ENCODE measurements at places on chromosomes 2 and 18.

DNA sequence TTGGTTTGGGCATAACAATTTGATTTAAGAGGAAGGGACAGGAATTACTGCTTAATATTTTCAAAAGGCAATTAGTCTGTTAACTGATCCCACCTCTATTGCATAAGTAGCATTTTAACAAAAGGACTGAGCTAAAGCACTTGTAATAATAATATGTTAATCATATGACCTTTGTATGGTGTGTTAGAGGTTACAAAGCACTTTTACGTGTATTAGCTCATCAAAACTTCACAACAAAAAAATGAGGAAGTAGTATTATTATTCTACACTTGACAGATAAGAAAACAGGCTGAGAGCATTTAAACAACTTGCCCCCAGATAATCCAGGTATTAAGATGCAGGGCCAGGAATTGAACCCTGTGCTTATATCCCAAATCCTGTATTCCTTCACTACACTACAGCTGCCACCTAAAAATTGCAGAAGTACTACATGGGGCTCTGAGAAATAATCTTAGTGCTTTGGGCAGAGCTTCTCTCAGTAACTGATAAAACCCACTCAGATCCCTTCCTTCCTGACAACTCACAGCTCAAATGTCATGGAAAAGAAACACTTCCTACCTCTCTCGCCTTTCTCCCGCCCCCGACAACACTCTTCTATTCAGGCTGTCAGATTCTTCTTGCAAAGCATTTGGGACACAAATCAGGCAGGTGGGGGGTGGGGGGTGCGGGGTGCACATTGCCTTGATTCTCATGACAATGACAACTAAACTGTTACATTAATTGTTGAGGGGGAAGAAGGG, 20.7 kb upstream of the KCTD1 start:
- no peak for DNase-seq

DNA sequence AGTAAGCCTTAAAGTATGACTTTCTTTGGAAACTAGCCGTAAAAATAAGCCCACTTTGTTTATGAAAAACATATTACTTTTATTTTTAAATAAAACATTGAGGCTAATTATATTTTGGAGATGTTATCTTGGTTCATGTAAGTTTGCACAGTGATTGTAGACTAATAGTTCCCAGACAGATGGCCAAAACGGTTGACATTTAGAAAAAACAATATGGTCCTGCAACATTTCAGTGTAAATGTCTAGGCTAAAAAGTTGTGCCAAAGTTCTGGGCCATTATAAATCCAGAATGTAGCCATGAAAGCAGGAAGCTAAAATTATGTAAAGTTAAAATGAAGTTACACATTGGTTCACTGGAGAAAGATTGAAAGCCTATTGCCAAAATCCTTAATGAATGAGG, 43.6 kb downstream of the SLC5A7 start:
- DNase-seq: no peak

DNA sequence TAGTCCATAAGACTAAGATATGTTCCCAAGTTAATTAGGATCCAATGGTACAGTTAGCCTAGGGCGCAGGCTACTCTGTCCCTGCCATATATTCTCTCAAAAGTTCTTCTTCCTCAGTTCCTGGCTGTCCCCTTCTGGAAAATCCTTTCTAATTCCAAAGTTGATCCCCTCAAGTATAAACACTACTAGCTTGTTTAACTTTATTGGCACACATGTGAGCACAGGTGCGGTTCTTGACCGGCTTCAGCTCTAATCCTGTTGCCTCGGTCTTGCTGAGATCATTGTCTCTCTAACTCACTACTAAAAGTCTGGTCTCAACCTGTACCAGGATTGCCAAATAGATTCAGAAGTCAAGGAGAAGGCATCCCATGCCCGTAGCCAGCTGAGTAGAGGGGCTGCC, 89.0 kb downstream of the SEMA4F start:
- DNase-seq: no peak

GRCh38 chr2:201939453-201939941, 94.2 kb upstream of the FZD7 start:
- DNase-seq: no peak

DNA sequence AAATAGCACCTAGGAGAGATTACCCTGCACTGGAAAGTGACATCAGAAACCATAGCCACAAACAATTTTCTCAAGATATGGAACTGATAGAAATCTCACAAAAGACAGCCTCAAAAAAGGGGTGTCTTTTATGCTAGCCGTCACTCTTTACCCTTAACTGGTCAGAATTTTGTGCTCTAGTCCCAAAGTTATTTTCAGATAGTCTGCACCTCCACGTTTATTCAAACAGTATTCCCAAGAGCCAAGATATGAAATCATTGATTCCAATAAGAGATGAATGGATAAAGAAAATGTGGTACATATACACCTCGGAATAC, 23.5 kb upstream of the PMAIP1 start:
- no peak for DNase-seq

GRCh38 chr2:64295326-64296139, 151.3 kb upstream of the PELI1 start:
- DNase-seq: no peak

GRCh38 chr2:52775674-52776073, 991.9 kb upstream of the CHAC2 start:
- no peak for DNase-seq

- DNase-seq: no peak
Measured at GRCh38 chr2:184154438-184154837, 443.9 kb upstream of the ZNF804A start.

DNA sequence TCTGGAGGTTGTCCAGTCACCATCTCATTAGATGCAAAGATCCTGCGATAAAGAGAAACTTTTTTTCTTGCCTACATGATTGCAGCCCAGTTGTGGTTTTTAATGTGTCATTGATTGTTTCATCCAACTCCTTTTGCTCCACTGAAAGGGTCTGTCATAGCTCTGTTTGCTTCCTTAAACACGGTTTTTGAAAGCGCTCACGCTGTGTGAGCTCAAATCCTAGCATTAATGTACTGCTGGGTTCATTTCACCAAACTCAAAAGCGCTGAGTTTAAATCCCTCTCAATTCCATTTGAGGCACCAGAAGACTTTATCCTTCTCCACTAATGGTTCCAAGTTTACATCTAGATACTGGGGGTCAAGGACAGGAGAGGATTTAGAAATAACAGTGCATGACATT, 53.6 kb downstream of the CDK15 start:
- DNase-seq: no peak

- no peak for DNase-seq
Measured at GRCh38 chr2:208607694-208608093, 201.1 kb downstream of the PTH2R start.

DNA sequence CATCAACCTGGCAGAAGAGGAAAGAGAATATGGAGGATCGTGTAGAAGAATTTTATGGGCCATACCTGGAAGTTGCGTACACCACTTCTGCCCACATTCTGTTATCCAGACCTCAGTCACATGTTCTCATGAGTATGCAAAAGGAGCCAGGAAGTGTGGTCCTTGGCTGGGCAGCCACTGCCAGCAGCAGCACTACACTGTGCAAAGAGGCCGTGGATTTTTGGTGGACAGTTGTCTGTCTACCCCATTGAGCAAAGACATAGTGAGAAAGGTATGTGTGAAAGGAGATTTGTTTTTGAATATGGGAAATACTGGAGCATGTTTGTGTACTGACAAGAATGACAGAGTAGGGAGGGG, 68.1 kb downstream of the SDC1 start:
- DNase-seq: no peak

- DNase-seq: no peak
Measured at GRCh38 chr2:35821675-35822074, 533.9 kb upstream of the CRIM1 start.

DNA sequence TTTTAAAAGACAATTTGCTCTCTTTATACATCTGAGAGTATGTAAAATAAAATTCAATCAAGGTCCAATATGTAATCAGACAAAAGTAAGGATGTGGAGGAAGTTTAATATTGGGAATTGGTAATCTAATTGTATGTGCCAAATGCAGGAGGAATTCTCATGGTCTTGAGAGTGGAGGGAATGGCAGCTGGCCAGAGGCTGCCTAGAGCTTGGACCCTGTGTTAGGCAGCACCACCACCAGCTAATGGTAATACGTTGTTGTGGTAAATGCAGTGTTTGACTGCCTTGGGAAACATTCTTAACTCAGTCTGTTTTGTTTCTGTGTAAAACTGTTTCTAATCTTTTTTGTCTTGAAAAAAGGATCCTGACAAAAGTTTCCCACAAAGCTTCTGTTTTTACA, 30.0 kb downstream of the GALNT1 start:
- DNase-seq: no peak

GRCh38 chr2:56465491-56465890, 281.7 kb downstream of the CCDC85A start:
- DNase-seq: no peak

DNA sequence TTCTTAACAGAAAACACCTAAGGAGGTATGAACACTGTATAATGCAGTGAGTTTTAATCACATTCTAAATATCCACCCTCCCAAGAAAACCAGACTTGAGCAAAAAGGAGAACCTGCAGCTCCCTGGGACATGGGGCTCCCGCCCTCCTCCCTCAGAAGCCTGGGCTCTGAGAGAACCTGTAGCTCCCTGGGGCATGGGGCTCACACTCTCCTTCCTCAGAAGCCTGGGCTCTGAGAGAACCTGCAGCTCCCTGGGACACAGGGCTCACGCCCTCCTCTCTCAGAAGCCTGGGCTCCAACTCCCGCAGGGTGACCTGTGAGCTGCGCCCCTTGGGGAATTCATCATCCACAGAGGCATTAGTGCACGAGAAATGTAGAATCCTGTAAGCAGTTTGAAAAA, 222.9 kb downstream of the SNTG2 start:
- DNase-seq: no peak

GRCh38 chr2:148968301-148968700, 70.2 kb upstream of the LYPD6B start:
- DNase-seq: no peak

DNA sequence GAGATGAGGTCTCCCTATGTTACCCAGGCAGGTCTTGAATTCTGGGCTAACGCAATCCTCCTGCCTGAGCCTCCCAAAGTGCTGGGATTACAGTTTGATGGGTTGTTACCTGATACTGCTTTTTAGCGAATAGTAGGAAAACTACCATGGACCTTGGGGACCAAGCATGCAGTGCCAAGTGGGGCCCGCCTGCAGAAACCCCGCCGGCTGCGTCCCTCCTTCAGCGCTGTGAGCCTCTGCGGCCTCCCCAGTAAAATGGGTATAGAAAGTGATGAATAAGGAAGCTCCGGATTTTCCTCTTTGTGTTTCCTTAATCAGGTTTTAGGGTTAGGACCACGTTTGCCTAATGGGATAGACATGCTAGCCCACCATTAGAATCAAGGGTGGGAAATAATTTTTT, 30.4 kb downstream of the RAMP1 start:
- DNase-seq: no peak

All from neuronal stem cell (in vitro differentiated cells).